ENCODE measurements at places on chromosomes 7 and 10.

DNA sequence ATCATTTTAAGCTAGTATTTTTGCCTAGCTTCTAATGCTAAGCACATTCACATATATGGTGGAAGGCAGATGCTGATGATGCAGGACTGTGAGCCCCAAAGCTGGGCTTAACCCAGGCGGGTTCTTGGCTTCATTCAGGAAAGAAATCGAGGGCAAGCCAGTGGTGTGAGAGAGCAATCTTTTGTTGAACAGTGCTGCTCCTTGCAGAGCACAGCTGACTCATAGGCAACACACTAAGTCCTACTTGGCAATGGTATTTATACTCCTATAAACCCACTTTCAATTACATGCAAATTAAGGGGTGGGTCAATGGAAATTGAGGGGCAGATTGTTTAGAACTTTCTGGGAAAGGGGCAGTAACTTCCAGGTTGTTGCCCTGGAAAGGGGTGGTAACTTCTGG is 42.0 kb upstream of the CELF2 start:
- DNase-seq = no peak

DNA sequence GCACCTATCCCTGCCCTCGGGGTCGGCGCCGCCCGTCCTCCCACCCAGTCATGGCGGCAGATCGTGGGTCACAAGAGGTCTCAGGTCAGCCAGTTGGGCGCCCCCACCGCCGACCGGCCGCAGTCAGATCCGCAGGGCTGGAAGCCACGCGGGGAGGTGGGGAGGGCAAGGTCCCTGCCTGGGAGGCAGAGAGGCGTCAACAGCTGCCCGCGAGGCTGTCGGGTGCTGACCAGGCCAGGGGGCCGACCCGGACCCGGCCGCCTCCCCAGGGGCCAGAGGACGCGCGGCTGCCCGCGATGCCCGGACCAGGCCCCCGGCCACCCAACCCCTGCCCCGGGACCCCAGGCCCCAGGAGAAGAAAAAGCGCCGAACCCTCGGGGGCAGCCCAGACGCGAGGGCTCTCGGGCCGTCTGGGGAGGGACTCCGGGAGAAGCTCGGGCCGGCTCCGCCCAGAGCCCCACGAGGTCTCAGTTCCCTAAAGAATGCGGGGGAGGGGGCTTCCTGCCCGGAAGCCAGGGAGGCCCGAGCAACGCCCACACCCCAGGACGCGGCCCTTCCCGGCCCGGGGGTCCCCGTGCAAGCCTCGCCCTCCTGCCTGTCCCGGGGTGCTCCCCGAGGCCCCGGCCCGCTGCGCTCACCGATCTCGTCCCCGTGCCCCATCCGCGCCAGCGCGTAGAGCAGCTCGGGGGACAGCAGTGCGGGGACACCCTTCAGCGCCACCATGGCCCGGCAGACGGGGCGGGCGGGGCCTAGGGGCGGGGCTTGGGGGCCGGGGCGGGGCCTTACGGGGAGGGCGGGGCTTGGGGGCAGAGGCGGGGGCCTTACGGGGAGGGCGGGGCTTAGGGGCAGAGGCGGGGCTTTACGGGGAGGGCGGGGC is at the start of gene FUOM:
Gene FUOM, minus strand, starts transcription at position 735 of the 877 bp plus-strand sequence. Its CDS starts 12 bp downstream, at position 723.
- peak; percentile 64 for DNase-seq

GRCh38 chr7:149869867-149870266 is 3.9 kb upstream of the ATP6V0E2 start:
- no peak for DNase-seq

DNA sequence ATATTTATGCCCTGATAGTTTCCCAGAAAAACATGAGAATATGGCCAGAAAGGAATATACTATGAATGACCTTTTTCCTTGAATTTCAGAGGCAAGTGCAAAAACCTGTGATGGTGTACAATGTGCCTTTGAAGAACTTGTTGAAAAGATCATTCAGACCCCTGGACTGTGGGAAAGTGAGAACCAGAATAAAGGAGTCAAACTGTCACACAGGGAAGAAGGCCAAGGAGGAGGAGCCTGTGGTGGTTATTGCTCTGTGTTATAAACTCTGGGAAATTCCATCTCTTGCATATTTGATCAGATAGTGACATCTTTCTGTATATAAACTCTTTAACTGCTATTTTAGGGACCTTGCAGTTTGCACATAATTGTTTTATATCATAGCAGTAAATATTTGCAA is 33.7 kb downstream of the RAB18 start:
- no peak for DNase-seq

DNA sequence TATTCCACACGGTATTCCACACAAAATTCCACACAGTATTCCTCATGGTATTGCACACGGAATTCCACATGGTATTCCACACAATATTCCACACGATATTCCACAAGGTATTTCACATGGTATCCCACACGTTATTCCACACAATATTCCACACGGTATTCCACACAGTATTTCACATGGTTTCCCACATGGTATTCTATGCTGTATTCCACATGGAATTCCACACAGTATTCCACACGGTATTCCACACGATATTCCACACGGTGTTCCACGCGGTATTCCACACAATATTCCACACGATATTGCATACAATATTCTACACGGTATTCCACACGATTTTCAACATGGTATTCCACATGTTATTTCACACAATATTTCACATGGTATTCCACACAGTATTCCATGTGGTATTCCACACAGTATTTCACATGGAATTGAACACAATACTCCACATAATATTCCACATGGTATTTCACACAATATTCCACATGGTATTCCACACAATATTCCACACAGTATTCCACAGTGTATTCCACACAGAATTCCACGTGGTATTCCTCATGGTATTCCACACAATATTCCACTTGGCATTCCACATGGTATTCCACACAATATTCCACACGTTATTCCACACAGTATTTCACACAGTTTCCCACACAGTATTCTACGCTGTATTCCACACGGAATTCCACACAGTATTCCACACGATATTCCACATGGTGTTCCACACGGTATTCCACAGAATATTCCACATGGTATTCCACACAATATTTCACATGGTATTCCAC is 136.0 kb upstream of the CHST15 start:
- no peak for DNase-seq

- DNase-seq = no peak
These were observed 747.1 kb upstream of the GALNT17 start for GRCh38 chr7:70384891-70385290.

GRCh38 chr7:111735661-111736551 is 173.6 kb upstream of the IMMP2L start:
- DNase-seq = peak; percentile 67

GRCh38 chr7:104054362-104054761 is 64.9 kb upstream of the RELN start:
- DNase-seq = no peak

DNA sequence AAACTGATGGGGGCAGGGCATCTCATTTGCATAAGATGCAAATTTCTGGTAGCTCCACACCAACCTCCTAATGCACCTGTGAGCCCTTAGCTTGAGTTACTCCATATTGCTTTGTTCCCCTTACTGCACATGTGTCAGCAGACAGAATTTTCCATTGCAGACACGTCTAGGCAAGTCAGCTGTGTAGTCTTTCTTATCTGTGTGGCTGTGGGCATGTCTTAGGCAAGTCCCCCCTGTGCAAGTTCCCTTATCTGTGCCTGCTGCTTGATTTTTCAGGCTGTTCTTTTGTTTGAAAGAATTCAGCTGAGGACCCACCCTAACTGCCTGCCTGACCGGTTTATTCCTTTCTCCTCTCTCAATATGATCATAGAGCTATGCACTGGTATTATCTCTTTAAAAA is 28.5 kb upstream of the TRIM24 start:
- no peak for DNase-seq

DNA sequence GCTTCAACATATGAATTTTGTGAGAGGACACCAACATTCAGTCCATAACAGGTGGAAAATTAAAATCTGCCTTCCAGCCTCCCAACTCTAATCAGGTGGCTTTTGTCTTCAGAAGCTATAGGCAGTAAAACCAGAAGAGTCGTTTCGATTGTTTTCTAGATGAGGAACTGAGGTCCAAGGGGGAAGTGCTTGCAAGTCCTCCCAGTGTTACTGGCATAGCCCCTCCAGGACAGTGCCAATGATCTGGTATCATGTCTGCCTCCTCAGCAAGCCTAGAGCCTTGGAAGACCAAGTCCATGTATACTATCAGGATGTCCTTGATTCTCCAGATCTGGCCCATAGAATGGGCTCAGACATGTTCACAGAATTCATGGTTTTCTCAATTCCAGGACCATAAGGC is 16.9 kb downstream of the CYP26A1 start:
- DNase-seq = no peak

GRCh38 chr7:164882-165660 is 27.3 kb upstream of the FAM20C start:
- DNase-seq = no peak

DNA sequence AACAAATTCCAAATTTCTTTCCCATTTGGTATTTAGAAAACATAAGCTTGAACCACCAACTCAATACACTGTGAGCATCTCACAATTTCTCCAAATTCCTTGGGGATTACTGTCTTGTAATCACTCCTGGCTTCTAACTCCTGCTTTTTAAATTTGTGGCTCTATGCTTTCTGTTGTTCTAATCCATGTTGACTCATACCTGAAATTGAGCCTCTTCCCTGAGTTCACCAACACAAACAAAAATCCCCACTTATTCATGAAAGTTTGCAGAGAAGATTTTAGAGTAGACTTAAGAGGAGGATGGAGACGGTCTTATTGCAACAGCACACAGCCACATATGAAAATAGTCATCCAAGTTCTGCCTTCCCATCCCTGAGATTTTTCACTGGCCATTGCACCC is 252.5 kb downstream of the PTEN start:
- DNase-seq = no peak

DNA sequence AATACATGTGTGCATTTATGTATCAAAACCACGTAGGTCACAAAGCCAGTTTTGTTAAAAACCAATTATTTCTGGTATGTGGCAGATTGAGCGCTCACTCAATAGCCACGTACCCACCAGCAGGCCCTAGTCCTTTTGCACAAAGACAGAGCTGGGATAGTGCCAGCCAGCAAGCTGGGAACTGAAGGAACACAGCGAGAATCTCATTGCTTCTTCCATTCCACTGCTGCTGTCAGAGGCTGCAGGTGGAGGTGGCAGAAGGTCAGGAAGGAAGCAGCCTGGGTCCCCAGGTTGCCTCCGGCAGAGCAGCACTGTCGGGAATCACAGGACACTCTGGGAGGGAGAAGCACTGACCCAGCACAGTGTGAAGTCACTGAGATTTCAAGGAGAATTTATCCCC is 385.5 kb upstream of the PFKP start:
- no peak for DNase-seq

DNA sequence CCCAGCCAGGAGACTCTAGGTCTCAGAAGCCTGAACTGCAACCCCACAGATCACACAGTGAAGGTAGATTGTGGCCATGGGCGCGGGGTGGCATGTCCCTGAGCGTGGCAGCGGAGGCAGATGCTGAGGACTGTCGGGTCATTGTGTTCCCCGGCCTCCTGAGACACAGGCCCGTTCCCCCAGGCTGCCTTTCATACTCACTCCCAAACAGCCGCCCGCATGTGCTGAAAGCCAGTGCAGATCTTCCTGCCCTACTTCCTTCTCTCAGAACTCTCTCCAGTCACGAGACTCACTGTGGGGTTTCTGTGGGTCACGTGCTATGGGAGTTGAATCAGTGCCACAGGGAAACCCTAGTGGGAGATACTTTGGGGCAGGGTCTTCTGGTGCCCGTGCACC is 48.0 kb downstream of the ZNF467 start:
- DNase-seq = no peak

DNA sequence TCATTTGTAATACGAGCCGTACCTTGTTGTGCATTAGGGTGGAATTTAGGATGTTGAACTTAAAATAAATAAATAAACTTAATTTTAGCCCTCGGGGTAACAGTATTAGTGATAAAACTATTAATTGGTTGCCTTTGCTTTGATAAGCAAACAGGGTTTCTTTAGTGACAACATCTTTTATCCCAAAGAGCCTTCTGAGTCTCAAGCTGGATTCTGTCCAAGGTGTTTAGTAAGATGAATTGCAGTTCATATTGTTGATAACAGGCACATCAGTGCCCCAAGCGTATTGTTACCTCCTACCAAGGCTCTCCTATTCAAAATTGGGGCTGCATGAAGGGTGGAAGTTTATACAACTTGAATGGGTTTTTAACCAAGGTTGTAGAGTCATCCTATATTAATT is 144.4 kb upstream of the CELF2 start:
- DNase-seq = no peak

- DNase-seq = no peak
These were observed 94.7 kb downstream of the OSBPL3 start for GRCh38 chr7:24885305-24885704.

DNA sequence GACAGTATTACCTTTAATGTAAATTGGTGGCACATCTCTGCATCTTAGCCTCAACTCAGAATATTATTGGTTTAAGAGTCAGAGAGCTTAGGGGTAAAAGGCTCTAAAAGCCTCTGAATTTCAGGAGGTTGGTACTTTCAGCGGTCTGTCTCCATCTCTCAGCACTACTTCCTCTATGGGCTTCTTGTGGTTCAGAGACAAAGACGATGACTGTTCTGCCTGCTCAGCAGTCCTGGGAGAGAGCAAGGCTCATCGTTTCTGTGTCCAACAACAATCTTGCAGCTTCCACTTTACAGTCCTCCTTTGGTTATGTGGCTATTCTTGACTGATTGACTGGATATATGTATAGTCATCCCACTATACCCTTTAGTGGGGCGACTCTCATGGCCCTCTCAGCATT is 394.7 kb downstream of the AUTS2 start:
- no peak for DNase-seq

GRCh38 chr10:117928741-117929140 is 118.0 kb downstream of the RAB11FIP2 start:
- no peak for DNase-seq

DNA sequence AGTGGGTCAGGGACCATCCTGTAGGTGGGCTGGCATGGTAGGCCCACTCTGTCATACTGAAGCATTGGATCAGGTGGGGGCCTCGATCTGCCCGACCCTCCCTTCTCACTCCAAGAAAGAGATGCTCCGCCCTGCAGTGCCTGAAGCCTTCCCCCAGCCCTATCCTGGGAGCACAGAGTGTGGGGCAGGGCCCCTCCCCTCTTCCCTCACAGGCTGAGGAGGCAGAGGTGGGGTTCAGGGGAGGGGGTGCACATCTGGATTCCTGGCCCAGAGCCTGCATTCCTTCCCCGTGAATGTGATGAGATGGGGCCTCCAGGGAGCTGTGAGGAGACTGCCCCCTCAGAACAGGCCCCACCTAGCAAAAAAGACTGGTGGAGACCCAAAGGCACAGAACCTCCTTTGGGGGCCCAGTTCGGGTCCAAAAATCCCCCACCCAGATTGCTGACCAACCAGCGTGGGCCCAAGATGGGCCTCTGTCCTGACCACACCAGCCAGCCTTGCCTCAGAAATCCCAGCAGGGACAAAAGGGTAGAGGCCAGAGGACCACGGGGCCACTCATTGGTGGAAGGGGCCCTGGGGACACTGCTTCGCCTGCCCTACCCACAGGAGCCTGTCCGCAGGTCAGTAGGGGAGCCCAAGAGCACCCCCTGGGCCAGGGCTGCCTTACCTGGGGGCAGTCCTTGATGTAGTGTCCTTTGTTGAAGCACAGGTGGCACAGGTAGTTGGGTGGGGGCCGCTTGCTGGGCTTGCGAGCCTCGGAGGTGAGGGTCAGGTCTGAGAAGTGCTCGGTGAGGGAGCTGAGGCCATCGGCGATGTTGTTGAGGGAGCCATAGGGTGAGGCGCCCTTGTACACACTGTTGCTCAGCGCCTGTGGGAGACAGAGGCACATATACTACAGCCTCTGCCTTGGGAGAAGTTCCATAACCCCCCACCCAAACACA is 13.3 kb downstream of the ZCCHC24 start:
- no peak for DNase-seq

Data from activated CD4-positive, alpha-beta T cell treated with anti-CD3 and anti-CD28 coated beads for 4 hours (primary cell).